ENCODE measurements at places on chromosomes 16 and 17. TPM values are rescaled to one million over a fixed set of nuclear protein-coding genes. Genes with fewer than 3 reads are reported as not detected.

CORO6 gene
- total RNA-seq: 1.3 TPM

CLEC19A gene
- total RNA-seq: not detected

APOBR gene
- not detected for total RNA-seq

TAT gene
- not detected for total RNA-seq

CES5A gene
- not detected for total RNA-seq
